ENCODE measurements at places on chromosomes 3 and 15.

DNA sequence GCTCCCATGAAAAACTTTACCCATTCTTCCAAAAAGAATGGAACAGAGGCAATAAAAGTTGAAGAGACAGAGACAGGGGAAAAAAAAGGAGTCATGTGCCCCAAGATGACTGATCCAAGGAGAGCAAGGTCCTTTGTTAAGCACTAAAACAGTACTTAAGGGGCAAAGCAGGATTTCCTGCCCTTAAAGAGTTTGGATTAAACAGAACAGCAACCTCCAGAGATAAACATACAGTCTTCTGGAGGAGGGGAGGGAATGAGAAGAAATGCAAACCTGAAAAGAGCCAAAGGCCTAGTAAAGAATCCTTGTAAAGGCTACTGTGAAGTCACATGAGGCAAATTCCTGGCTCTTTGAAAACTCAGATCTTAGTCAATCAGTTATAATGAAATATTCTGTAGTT is 38.2 kb downstream of the SHQ1 start:
- no peak for DNase-seq

DNA sequence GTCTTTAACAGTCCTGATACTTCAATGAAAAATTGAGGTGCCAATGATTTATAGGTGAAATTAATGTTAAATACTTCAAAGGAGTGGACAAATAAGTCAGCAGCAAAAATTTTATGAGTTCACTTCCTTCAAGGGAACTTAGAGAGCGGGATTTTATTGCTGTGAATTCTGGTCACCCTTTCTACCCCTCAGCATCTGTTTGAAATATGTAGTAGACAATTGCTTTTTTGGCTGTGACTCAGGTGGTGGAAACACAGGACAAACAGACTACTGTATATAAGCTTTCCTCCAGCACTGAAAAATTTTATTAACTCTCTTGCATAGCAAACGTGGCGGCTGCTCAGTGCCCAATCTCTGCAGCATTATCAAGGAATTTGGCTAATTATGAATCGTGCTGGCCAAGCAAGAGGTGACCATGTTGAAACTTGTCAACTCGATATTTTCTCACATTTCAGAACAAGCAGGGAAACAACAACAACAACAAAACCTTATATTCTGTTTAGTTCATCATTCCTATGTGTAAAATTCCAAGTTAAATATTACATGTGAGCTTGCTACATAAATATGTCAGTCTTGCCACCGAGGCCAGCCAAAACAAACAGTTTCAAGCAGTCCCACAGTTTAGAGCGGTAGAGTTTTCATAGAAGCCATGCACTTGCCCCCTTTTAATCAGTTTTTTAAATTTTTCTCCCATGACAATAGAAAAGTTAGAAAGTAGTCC is 420.2 kb downstream of the FOXP1 start:
- no peak for DNase-seq

DNA sequence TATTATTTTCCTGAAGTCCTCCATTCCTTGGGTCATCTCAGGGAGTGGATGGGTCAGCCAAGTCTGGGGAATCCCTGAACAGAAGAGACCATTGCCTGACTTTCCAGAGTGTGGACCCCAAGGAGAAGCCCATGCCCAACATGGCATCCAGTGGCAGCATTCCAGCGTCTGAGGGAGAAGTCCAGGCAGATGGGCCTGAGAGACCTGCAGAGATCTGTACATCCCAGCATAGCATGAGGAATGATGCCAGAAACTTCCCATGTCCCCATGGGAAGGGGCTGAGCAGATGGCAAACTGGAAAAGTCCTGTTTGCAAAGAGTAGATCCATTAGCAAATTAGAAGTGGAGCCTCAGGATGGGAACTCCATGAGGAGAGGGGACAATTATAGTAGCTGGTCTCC is 17.6 kb upstream of the COLQ start:
- DNase-seq, result no peak

GRCh38 chr3:39068556-39068955 is 16.7 kb downstream of the WDR48 start:
- DNase-seq, result no peak

GRCh38 chr3:196559826-196560225 is 8.5 kb downstream of the WDR53 start:
- DNase-seq, result no peak

- DNase-seq, result no peak
These were observed 44.9 kb downstream of the FGF7 start for GRCh38 chr15:49467746-49468480.

DNA sequence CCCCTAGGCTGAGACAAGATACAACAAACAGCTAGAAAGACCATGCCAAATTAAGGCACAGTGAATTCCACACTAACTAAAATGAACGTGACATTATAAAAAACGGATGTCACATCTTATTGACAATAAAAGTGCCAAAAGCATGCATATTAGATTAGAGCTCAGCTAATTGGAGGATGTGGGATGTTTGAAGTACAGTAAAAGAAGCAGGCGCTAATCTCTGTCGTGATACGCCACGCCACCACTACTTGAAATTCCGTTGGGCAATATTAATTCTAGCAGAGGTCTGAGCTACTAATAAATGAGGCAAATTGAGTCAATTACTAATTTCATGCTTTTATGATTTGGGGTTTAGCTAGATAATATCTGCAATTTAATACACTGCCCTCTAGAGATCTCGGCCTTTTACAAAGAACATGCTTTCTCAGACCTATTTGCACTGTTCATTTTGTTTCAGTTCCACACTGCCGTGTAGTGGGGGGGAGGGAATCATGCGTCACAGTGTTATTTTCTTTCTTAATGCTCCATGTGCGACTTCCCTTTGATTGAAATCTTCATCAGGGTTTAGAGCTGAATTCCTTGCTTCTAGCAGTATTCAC is 52.9 kb upstream of the ROBO2 start:
- DNase-seq, result no peak

GRCh38 chr3:122247087-122247824 is 63.8 kb downstream of the CASR start:
- DNase-seq, result no peak

DNA sequence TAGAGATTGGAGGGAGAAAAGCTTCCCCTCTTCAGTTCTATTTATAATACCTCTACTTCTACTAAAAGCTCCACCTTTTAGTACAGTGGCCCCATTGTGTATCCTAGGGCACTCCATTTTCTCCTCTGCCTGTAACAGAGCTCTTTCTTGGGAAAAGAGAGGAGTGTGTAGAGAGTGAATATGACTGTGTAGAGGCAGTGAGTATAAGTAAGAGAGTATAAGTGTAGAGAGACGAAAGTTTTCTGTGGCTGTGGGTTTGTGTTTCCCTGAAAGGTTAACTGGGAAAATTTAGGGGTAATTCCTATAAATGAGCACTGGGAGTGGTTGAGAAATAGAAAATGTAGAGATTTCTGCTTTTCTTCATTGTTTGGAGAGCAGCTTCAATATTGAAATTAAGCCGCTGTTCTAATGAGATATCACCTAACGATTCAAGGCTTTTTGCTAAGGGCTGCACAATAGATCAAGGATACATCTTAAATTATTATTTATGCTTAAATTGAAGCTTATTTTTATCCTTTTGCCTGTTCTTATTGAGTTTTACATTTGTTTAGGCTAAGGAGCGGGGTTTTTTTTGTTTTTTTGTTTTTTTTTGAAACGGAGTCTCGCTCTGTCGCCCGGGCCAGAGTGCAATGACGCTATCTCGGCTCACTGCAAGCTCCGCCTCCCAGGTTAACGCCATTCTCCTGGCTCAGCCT is 6.9 kb downstream of the IQGAP1 start:
- DNase-seq, result no peak

- DNase-seq, result no peak
These were observed 130.3 kb downstream of the LIPC start for GRCh38 chr15:58562135-58562534.

GRCh38 chr3:161548301-161548700 is 51.7 kb downstream of the OTOL1 start:
- DNase-seq, result no peak

DNA sequence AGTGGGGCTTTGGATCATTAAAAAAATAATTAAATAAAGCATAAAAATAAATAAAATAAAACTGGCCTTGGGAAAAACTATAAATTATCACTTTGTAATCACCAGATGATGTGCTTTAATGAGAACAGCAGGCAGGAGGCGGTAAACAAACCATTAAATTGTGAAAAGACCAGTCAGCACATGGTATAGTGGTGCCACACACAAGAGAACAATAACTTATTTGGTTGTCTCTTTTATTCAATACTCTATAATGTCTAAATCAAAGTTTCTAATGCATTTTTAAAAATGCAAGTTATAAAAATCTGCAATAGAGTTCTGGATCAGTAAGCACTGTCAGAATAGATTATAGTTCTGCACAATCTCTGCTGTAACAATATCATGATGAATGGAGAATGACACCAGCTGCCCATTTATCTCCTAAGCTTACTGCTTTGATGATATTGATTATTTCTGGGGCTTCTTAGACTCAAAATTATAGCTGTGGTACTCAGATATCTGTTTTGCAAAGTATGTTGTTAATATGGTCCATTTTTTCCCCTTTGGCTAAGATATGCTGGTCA is 259.3 kb downstream of the NAALADL2 start:
- DNase-seq, result no peak

- no peak for DNase-seq
These were observed 14.3 kb downstream of the ALDH1A3 start for GRCh38 chr15:100893964-100894295.

DNA sequence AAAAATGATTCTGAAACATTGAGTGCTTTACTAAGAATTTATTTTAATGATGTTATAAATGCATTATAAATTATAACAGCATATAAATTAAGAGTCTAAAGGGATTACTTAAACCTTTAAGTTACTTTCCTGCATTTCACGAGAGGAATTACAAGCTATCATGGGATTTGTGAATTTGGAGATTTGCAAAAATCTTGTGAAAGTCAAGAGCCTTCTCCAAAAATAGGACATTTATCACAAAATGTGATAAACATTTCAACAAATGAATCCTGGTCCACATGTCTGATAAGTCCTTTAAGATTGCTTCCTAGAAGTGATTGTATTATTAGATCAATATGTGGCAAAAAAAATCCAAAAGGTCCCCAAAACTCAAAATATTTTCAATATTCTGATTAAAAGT is 154.5 kb downstream of the ATP8B4 start:
- no peak for DNase-seq

DNA sequence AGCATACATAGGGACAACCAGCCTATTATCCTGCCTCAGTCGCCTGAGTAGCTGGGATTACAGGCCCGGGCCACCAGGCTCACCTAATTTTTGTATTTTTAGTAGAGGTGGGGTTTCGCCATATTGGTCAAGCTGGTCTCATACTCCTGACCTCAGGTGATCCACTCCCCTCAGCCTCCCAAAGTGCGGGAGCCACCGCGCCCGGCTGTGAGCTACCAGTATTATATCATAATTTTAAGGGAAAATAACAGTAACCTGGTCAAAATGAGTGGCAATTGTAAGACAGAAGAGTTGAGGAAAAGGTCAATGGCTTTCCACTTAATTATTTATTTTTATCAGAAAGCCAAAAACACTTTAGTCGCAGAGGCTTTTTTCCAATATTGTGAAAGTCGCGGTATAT is 652.6 kb upstream of the BCHE start:
- no peak for DNase-seq

DNA sequence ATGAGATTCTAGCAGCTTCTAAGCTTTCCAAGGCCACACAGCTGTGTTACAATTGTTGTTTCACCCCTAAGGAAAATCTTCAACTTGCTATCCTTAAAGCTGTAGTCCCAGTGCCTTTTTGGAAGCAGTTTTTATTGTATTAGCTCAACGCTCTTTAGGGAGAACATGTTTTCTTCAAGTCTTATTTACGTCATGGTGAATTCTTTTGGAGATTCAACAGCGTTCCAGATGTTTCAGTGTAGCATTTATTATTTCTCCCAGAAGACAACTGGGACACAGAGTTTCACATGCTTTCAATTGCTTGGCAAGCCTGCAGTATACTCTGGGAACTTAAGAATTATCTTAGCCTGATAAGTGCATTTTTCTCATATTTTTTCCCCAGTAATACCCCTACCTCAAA is 888.3 kb downstream of the PLOD2 start:
- DNase-seq, result no peak

- DNase-seq, result peak; percentile 87
These were observed at the start of gene RCN2 for GRCh38 chr15:76931397-76932134. TSS of gene RCN2 (plus strand) at chr15:76931749. CDS start at chr15:76931842, 93 bp downstream.

DNA sequence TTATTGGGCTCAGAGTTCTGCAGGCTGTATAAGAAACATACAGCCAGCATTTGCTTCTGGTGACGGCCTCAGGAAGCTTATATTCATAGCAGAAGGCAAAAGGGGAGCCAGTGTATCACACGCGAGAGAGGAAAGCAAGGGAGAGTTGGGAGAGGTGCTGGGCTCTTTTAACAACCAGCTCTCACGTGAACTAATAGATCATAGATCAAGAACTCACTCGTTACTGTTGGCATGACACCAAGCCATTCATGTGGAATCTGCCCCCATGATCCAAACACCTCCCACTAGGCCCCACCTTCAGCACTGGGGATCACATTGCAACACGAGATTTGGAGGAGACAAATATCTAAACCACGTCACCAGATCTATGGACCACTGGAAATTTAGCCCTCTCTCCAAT is 70.2 kb downstream of the TIPARP start:
- DNase-seq, result no peak

- DNase-seq, result no peak
These were observed 197.8 kb downstream of the EBLN2 start for GRCh38 chr3:73259291-73259690.

GRCh38 chr3:190701096-190701532 is 161.4 kb downstream of the GMNC start:
- DNase-seq, result no peak

- no peak for DNase-seq
These were observed 36.0 kb downstream of the ADAMTS9 start for GRCh38 chr3:64651741-64652241.

- DNase-seq, result no peak
These were observed 27.1 kb upstream of the P4HTM start for GRCh38 chr3:48962939-48963338.

DNA sequence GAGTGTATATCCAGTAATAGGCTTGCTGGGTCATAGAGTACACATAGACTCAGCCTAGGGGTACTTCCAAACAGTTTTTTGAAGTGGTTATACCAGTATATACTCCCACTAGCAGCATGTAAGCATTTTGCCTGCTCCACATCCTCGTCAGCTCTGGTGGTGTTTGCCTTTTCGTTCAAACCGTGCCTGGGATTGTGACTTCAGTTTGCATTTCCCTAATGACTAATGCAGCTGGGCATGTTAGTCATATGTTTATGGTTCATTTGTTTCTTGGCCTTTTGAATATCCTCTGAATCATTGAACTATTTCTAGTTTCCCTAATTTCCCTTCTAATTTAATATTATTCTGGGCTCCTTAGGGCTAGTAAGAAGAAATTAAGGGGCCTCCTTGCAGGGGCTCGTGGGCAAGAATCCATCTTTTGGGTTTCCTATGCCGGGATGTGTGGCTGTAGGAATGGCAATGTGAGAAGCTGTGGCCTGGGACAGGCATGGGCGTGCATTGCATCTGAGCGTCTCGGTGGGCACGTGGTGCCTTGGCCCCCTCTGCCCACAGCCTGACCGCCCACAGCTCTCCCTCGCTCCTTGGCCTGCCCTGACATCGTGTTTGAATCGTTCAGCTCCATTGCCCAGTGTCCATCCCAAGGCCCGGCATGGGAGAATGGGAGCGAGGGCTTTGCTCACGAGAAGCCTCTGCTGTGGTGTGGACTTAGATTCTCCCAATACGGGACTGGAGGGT is 26.4 kb downstream of the FAH start:
- DNase-seq, result no peak

GRCh38 chr15:34701536-34701935 is 53.3 kb downstream of the GJD2 start:
- no peak for DNase-seq
